AG04450 (cell line): ENCODE measurements at places on chromosomes 2 and 18.

DNA sequence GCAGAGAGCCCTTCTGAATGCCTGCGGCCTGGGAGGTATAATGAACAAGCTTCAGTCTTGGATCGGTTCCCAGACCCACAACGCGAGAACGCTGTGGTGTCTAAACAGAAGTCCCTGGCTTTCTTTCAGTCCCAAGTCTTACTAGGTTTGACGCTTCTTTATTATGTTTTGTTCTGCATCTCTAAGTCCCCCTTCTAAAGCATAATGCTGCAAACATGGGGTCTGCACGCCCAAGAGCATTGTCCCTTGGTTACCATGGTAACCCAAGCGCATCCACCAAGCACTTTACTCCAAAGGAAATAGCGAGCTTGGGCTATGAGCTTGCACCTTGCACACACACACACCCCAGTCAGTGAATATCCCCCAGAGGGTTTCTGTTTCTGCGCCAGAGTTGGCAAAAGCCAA lies 193.7 kb downstream of the INO80D start:
- DNase-seq, result no peak

- no peak for DNase-seq
These were observed 87.4 kb upstream of the ITGB6 start for GRCh38 chr2:160287476-160287875.

DNA sequence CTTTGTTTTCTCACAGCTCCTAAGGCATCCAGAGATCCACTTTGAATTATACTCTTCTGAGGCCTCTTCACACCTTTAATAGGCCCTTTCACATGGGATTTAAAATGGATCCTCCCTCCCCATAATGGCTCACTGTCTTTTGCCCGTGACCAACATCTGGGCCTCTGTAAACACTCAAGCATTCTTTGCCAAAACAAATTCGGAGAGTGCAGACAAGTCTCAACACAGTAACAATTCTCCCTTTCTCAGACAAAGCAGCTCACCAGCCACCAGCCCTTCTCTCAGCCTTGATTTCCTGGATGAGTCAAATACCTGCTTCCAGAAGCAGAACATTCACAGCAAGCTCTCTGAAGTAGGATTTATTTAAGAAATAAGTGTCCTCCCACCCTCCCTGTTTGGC lies 14.0 kb upstream of the IMP4 start:
- DNase-seq, result no peak

DNA sequence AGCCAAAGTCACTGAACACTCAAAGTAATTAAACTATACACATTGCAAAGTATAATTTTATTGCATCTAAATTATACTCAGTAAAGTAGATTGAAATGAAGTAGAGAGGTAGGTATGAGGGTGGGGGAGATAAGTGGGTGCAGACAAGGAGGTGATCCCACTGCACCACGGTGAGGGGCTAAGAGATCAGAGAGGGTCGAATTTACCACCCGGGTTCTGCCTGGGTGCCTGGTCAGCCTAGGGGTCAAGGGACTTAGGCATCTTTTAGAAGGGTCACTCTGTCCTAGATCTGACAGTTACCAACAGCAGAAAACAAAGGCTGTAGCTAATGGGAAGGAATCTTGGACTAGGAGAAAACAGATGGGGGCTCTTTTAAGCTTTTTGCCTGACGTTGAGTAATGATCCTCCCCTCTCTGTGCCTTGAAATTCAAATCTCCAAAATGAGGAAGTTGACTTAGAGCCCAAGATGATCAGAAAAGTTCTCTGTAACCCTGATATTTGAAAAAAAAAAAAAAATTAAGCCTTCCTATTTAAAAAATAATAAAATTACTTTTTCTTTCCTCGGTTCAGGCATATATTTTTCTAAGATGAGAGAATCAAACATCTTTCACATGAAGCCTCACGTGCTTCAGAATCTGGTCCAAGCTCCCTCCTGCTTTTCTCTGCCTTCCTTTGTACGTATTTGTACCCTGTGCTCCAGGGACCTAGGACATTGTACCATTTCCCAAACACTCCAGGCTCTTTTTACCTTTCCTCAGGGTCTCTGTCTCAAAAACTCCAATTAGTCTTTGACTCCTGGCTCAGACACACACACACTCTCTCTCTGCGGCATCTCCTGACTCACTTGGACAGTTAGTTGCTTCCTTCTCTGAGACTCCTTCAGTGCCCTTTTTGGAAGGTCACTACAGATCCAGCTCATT lies 353.9 kb downstream of the CYRIA start:
- DNase-seq, result no peak

GRCh38 chr2:10559101-10559500 lies 111.0 kb upstream of the ODC1 start:
- no peak for DNase-seq

- no peak for DNase-seq
These were observed 71.7 kb downstream of the LIMS1 start for GRCh38 chr2:108605947-108606346.

DNA sequence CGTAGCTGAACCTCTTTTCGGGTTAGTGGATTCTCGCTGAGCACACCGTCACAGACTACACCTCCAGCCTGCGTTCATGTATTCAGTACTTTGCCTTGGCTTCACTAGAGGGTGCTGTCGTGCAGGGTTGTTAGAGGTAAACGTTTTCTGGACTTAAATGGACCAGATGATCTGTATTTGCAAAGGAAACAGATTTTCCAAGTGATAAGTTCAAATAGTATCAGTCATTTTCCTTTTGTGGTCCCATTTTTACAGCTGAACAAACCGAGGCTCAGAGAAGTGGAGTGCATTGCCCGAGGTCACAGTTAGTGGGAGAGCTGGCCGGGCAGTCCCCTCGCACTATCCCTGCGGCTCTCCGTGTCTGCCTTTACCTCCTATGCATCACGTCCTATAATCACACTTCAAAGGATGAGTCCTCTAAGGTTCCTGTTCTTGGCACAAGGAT lies 125.9 kb downstream of the MAP4K4 start:
- peak; percentile 32 for DNase-seq
